ENCODE measurements at places on chromosomes 5 and 9. TPM values are rescaled to one million over a fixed set of nuclear protein-coding genes. Genes with fewer than 3 reads are reported as not detected.

PHF24 gene
- total RNA-seq: not detected

SNCAIP gene
- total RNA-seq: not detected

GFPT2 gene
- total RNA-seq: 0.09 TPM

NMRK1 gene
- 3.0 TPM for total RNA-seq

CMBL gene
- 121 TPM for total RNA-seq

COL23A1 gene
- 0.09 TPM for total RNA-seq

PCDHGB7 gene
- total RNA-seq: 0.04 TPM

ZNF367 gene
- 13.2 TPM for total RNA-seq

DNA sequence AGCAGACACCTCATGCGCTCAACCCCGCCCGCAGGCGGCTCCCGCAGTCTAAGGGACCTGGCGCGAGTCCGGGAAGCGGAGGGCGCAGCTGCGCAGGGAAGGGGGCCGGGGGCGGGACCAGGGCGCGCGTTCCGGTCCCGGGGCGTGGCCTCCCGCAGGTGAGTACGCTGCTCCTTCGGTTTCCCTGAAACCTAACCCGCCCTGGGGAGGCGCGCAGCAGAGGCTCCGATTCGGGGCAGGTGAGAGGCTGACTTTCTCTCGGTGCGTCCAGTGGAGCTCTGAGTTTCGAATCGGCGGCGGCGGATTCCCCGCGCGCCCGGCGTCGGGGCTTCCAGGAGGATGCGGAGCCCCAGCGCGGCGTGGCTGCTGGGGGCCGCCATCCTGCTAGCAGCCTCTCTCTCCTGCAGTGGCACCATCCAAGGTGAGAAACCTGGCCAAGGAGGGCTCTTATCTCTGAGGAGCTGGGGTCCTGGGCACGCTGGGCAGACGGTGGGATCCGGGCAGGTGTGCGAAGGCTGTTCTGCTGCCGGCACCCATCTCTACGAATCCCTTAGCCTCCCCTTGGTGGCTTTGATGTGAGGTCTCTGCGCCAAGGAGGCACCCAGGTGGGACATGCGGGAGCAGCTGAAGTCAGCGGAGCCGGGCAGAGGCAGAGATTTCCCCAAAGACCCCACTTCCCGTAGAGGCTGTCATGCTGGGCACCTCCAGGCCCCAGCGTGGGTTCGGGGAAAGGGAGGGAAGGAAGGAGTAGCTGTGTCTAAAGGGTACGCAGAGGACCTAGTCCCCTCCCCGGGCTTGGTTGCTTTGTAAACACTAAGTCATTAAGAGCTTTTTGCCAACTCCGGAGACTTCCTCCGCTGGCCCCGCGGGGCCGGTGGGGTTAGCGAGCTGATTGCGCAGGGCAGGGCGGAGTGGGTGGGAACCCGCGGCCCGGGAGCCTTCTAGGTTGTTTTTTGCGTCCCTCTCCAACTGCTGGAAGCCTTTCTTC is at the start of gene F2RL1:
TSS of gene F2RL1 (plus strand) at position 187 of the 988 bp plus-strand sequence. CDS start at position 340, 153 bp downstream.
- peak; percentile 60 for DNase-seq
- H3K36me3 ChIP-seq: no peaks in the 10 kb centered on the region
- H3K4me3 ChIP-seq: peak within 1 kb of the TSS; percentile 35
- no peak within 1 kb of the TSS for H3K27ac ChIP-seq
- no peaks in the 10 kb centered on the region for H3K4me1 ChIP-seq
- H3K27me3 ChIP-seq: peaks cover 15% of the 10 kb centered on the region

GRCh38 chr9:2655411-2655901 is 33.9 kb downstream of the VLDLR start:
- no peak for DNase-seq
- H3K27me3 ChIP-seq: no peaks in the 10 kb centered on the region
- no peaks in the 10 kb centered on the region for H3K36me3 ChIP-seq
- H3K4me3 ChIP-seq: no peak overlapping the region
- no peak overlapping the region for H3K27ac ChIP-seq
- H3K4me1 ChIP-seq: no peaks in the 10 kb centered on the region

GRCh38 chr5:78511121-78511906 is 137.3 kb downstream of the LHFPL2 start:
- no peak for DNase-seq
- H3K4me3 ChIP-seq: no peak overlapping the region
- peaks cover 29% of the 10 kb centered on the region for H3K4me1 ChIP-seq
- H3K36me3 ChIP-seq: no peaks in the 10 kb centered on the region

GRCh38 chr5:142807372-142807911 is 37.3 kb downstream of the ARHGAP26 start:
- no peak for DNase-seq
- H3K36me3 ChIP-seq: no peaks in the 10 kb centered on the region
- H3K4me3 ChIP-seq: no peak overlapping the region
- peaks cover 16% of the 10 kb centered on the region for H3K27me3 ChIP-seq
- H3K4me1 ChIP-seq: no peaks in the 10 kb centered on the region
- H3K27ac ChIP-seq: no peak overlapping the region

DNA sequence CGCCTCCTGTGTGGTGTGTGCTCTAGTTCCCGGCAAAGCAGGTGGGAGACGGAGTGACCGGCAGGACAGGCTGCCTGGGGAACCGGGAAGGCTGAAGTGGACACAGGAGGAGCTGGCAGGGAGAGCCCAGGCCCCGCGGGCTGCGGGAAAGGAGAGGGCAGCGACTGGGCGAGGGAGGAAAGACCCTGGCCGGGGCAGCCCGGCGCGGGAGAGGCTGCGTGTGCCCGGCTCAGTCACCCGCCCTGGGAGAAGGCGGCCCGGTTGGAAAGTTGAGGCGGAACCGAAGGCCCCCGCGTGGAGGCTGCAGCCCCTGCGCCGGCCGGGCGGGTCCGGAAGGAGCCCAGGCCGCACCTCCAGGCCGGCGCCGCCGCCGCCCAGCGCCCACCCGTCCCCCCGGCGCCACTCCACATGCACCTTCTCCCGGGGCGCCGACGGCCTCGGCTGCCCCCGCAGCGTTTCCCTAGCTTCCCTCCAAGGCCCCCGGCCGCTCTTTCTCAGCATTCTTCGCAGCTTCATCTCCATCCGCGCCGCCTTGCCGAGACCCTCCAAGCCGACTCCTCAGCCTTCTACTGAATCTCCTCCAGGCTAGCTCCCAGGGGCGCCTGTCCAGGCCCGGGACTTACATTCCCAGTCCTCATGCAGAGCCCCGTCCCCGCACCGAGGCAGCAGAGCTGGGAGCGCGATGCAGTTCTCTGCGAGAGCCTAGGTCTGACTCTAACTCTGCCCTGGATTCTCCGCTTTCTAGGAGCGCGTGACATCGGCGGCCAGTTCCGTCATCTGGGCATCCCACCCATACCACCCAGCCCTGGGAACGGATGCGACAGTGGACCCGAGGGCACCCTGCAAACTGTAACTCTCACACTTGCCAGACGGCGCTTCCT is 152.0 kb downstream of the ERCC6L2 start:
- H3K4me1 ChIP-seq: peaks cover 5% of the 10 kb centered on the region
- no peaks in the 10 kb centered on the region for H3K36me3 ChIP-seq

- H3K27ac ChIP-seq: no peak overlapping the region
- H3K27me3 ChIP-seq: no peaks in the 10 kb centered on the region
- no peak overlapping the region for H3K4me3 ChIP-seq
- no peaks in the 10 kb centered on the region for H3K4me1 ChIP-seq
- no peak for DNase-seq
Observed at GRCh38 chr9:81408951-81409350, 280.4 kb downstream of the TLE1 start.

DNA sequence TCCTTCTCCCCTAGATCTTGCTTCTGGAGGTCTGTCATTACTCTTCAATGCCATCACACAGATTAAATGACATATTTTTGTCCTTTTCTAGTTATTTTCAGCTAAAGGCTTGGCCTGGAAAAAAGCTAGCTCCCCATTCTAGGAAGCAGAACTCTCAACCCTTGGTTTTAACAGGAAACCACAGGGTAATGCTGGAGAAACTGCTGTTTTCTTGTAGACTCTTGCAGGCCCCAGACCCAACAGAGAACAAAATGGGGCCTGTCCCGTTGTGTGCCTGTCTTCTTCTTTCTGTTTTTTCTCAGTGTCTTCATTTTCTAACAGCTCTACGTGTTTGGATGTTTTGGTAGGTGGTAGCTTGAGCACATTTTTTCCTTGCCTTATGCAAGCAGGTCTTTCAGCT is 21.5 kb downstream of the DCANP1 start:
- H3K27me3 ChIP-seq: no peaks in the 10 kb centered on the region
- no peaks in the 10 kb centered on the region for H3K36me3 ChIP-seq
- no peak for DNase-seq
- H3K27ac ChIP-seq: no peak overlapping the region
- peaks cover 11% of the 10 kb centered on the region for H3K4me1 ChIP-seq

- H3K27ac ChIP-seq: peak overlapping the region; percentile 96
- no peak for DNase-seq
- H3K27me3 ChIP-seq: no peaks in the 10 kb centered on the region
Observed at GRCh38 chr5:56908942-56909293, 478 bp upstream of the SETD9 start.

Data from K562 (cell line).